Endothelial cell of umbilical vein (primary cell): ENCODE measurements at places on chromosomes 16 and 17. TPM values are rescaled to one million over a fixed set of nuclear protein-coding genes. Genes with fewer than 3 reads are reported as not detected.

GRCh38 chr17:83002118-83002805 lies 77.1 kb upstream of the METRNL start:
- no peak for DNase-seq

Gene PIRT
- total RNA-seq = not detected in 2 replicates

DNA sequence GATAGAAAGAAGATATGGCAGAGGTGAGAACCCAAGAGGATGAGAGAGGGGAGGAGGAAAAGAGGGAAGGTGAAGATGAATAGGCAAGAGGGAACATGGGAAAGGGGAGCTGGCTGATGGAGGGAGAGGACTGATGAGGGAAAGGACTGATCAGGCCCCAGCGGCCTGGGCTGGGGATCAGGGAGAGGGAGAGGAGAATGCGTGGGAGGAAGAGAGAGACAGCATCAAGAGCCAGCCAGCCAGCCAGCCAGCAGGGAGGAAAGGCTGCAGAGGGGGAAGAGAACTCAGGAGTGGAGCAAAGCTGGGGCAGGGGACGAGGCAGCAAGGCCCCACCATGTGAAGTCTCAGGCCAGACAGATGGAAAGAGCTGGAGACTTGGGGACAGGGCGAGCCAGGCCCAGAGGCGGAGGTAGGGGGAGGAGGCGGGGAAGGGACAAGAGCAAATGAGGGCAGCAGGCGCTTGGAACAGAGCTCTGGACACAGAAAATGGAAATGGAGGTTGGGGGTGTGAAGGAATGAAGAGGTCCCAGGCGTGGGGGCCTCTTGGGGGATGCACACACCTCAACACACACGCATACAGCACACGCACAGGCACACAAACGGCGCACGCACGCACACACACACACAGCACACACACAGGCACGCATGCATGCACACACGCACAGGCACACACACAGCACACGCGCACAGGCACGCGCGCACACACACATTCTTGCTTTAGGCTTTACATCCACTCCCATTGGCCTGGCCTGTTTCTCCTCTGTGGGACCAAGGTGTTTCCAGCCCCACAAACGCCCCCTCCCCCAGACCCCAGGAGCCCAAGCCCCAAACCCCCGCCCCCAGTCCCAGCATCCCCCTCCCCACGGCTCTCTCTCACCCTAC lies 12.3 kb downstream of the DLG4 start:
- no peak for DNase-seq

GRCh38 chr16:85015481-85016187 lies 4.3 kb upstream of the ZDHHC7 start:
- DNase-seq = no peak

Gene OR4D1
- total RNA-seq = not detected in 2 replicates
